ENCODE measurements at places on chromosomes 2 and 18.

GRCh38 chr2:179842498-179843153, 18.8 kb downstream of the ZNF385B start:
- DNase-seq: no peak

DNA sequence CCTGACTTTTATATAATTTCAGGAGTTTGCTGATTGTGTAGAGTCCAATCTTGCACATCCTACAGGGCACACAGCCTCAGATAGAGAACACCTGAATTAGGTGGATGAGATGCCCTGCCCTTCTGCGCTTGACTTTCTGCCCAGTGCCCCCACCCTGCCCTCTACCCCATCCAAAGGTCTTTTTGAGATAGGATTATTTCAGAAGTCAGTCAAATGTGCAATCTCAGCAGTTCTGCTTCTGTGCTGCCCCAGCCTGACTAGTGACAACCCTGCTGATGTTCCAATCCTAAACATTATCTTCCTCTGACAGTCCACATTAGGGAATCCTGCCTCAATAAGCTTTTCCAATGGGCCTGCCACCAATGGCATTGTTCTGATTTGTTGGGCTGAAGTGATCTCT, 411.5 kb downstream of the TGIF1 start:
- DNase-seq: no peak

DNA sequence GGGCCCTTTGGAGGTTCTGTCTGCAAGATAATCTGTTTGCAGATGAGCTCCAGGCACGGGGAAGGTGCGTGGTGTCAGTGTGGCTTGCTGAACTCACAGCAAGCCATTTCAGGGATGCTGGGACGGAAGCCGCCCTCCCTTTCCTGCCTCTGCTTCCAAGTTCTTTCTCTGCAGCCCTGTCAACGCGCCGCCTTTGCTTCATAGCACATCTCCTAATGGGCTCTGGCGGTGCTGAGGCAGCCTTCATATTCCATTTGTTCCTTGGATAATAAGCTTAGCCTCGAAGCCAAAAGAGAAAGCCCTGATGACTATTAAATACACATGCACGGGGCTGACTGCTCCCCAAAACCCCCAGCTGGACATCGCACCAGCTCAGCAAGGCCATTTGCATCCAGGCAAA, 81.7 kb upstream of the TAF1B start:
- DNase-seq: no peak

GRCh38 chr2:64350996-64351395, 103.0 kb upstream of the LGALSL start:
- no peak for DNase-seq
